ENCODE measurements at places on chromosomes 3 and 15.

GRCh38 chr3:154060238-154061000 lies 60.8 kb upstream of the ARHGEF26 start:
- peak; percentile 73 for DNase-seq

GRCh38 chr15:75368689-75369239 lies 357 bp upstream of the MAN2C1 start:
- DNase-seq, result no peak

GRCh38 chr3:142450189-142450588 lies 2.4 kb upstream of the XRN1 start:
- no peak for DNase-seq

DNA sequence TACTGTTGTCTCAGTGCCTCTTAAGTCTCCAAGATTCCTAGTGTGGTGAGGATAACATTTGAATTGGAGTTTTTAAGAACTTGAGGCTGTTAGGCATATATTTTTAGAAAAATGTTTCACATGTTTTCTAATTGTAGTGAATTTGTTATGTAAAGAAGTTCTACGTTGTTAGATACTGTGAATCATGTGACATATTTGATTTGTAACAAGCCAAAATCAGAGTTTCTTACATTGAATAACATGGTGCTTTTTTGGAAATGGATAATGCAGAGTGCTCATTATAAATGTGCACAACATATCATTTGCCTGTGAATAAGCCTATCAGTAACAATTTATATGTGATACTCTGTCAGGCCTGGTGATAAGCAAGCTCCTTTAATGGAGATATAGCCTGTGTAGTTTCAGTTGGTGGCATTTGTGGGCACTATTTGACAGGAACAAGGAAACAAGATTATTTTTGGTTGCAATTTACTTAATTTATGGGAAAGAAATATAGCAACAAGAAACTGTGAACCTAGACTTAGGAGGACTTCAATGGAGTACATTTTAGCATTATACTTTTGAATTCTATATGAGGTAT lies 328.8 kb downstream of the ARPP21 start:
- DNase-seq, result no peak

DNA sequence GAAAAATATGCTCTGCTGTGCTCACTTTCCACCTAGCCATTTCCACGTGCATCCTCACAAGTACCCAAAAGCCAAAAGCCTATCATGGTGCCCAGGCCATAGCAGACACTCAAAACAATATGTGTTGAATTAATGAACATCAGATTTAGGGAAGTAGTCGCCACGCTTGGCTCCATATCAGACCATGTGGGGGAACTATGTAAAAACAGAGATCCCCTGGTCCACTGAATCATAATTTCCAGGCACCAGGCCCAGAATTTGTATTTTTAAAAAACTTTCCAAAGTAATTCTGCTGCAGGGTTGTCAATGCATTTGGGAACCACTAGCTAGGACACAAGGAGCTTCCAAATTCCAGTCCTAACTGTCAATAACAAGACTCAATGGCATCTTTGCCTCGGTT lies 77.3 kb downstream of the CNTN3 start:
- DNase-seq, result no peak

- DNase-seq, result no peak
Observed at GRCh38 chr15:36403351-36403750, 176.1 kb upstream of the CDIN1 start.

GRCh38 chr3:13277196-13277813 lies 142.8 kb downstream of the NUP210 start:
- peak; percentile 23 for DNase-seq

- no peak for DNase-seq
Observed at GRCh38 chr15:74451861-74452835, 8.8 kb downstream of the UBL7 start.

- no peak for DNase-seq
Observed at GRCh38 chr3:126051234-126051633, 32.7 kb downstream of the SLC41A3 start.

DNA sequence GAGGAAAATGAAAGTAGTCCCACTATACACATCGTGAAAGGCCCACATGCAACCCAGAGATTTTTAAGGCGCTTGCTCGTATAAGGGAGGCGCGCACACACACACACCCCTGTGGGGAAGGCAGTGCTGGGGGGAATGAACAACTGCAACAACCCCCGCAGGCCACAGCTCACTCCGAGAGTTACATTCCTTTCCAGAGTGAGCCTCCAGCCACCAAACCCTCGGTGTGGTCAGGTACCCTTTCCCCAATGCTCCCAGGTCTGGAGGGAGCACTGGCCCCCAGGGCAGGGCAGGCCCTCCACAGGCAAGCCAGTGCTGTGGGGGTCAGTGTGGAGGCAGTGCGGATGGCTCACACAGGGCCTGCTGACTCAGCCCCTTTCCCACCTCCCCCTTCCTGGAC lies 115.6 kb downstream of the OCA2 start:
- DNase-seq, result no peak

DNA sequence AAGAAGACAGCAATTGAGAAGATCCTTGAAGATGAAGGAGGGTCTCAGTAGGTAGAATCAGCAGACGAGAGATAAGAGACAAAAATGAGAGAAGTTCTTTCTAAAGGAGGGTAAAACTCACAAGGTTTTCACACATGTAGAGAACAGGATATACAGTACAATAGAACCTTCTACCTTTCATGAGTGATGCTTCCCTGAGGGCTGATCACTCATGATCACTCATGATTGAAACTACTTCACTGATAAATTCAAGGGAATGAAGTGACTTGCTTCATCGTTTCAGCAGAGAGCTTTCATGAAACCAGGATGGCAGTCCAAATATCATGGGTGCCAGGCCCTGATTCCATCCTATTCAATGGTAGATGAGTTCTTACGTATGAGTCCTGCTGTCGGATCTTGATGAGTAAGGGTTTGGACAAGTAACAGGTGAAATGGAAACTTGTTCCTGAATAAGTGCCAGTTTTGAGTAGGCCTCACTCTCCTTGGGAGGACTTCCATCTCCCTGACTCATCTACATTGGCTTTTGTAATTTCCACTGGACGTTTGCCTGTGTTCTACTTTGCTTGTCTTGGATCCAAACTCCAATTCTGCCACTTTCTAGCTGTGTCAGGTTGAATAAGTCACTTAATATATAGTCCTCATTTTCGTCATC lies 9.6 kb upstream of the CLDN16 start:
- DNase-seq, result peak; percentile 99

DNA sequence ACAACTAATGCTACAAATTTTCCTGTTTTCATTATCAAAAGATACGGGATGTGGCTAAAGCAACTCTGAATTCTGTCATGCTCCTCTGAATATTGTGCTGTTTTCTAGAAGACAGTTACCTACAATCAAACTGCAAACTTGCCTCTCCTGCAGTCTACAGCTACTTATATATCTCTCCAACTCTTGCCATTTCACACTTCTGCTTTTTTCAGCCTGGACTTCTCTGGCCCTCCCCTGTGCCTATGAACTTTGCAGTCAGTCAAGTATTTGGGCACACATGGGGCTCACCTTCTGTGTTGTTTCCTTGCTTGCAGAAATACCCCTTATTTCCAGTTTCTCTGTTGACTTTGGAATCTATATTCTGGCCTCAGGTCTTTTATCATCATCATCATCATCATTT lies 575.6 kb downstream of the GRM7 start:
- no peak for DNase-seq
